Neural progenitor cell (in vitro differentiated cells): ENCODE measurements at places on chromosomes 5 and 9. TPM values are rescaled to one million over a fixed set of nuclear protein-coding genes. Genes with fewer than 3 reads are reported as not detected.
A peak's percentile ranks its signal among the peaks of the same experiment; 100 is the strongest.

DNA sequence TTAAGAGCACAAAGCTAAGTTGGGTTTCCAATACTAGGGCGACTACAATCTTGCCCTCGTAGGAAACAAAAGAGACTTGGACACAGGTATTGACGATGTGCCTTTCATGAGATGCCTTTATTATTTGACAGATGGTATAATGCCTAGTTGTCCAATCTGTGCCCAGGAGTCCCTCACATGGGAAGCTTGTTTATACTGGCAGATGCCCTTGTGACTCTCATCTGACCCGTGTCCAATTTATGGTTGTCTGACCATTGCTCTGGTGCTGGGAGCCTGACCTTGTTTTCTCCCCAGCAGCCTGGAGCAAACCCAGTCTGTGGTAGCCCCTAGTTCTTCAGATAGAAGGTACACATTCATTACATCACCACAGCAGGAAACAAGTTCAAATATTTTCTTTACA, 511.7 kb downstream of the AGTPBP1 start:
- H3K27me3 ChIP-seq, result no peaks in the 10 kb centered on the region
- H3K4me3 ChIP-seq, result no peak overlapping the region
- no peak overlapping the region for H3K27ac ChIP-seq
- H3K4me1 ChIP-seq, result no peaks in the 10 kb centered on the region

DNA sequence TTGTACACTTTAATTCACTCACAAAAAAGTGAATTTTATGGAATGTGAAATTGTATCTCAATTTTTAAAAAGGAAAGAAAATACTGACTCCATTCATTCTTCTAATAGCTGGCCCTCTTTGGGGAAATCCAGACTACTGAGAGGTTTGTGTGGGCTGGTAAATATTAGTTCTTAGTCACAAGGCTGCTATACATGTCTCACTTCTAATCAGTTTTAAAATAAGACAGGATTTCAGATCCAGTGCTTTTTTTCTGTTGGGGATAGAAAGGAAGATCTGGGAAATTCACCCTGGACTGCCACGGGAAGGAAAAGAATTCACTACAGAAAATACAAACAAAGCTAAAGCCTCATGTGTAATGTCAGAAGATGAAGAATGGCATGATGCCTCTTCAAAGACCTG, 32.7 kb upstream of the ADAMTSL1 start:
- DNase-seq, result no peak
- H3K36me3 ChIP-seq, result no peaks in the 10 kb centered on the region
- H3K4me3 ChIP-seq, result no peak overlapping the region

GRCh38 chr9:129185991-129186390, 7.9 kb upstream of the IER5L start:
- H3K36me3 ChIP-seq, result no peaks in the 10 kb centered on the region
- no peak for DNase-seq
- no peak overlapping the region for H3K4me3 ChIP-seq

DNA sequence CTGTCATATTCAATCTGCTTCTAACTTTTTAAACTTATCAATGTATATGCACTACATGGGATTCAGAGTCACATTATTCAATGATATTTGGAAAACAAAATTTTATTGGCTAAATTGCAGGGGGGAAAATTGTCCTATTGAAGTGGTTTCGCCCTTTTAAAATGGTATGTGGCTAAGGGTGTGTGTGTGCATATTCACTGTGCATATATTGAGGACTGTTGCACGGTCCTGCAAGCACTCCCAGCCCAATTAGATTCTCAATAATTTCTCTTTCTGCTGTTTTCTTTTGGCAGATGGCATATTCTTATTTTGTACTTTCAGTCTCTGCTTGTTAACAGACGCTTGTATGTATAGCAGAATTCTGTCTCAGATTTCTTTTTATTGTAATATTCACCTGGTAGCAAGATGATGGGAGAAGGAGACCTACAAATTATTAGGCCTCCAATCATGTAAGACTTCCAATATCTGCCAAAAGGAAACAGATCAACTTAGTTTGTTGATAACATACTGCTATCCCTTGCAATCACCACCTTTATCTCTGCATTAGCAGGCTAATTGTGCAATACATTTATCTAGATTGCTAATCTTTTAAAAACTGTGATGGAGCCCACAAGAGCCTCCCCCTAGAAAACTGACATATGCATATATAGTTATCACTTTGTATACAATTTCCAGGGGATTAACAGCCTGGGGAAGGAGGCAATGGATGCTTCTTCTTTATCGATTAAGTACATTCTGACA, 411.5 kb downstream of the PLK2 start:
- no peak overlapping the region for H3K4me3 ChIP-seq
- no peaks in the 10 kb centered on the region for H3K4me1 ChIP-seq
- H3K27me3 ChIP-seq, result no peaks in the 10 kb centered on the region
- no peaks in the 10 kb centered on the region for H3K36me3 ChIP-seq

DNA sequence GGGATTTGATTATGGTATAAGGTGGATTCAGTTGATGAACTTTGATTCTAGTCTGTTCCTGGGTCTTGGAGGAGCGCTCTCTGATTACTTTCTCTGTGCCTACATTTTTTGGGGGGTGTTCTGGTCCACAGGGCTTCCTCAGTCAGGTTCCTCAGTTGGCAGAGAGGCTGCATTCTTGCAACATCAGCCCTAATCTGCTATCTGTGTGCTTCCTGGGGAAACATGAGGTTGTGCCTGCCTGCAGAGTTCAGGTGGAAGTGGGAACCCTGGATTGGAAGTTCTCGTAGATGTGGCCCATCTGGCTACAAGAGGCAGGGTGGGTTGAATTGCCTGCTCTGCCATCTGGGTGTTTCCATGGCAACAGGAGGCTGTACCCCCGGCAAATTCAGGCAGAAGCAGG, 24.5 kb downstream of the POLK start:
- H3K36me3 ChIP-seq, result no peaks in the 10 kb centered on the region
- no peaks in the 10 kb centered on the region for H3K4me1 ChIP-seq
- no peak for DNase-seq
- H3K4me3 ChIP-seq, result no peak overlapping the region

DNA sequence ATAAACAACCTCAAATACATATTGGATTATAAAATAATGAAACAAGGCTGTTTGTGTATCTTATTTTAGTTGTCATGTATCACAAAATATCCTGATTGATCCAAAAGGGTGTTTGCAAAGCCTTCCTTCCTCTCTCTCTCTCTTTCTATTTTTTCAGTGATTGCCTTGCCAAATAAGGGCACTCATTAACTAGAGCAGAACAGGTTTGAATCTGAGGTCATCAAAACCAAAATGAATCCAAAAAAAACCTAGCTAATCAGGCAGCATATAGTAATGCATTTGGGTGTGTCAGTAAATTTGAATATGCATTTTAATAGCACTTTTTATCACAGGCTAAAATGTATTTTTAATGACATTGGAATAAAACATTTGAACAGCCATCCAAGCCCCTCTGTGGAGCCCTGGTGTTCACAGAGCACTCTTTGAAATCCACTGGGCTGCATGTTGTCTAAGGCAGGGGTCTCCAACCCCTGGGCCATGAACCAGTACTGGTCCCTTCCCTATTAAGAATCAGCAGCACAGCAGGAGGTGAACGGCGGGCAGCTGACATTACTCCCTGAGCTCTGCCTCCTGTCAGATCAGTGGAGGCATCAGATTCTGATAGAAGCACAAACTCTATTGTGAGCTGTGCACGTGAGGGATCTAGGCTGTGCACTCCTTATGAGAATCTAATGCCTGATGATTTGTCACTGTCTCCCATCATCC, 171.8 kb upstream of the RAI14 start:
- no peak overlapping the region for H3K4me3 ChIP-seq
- no peaks in the 10 kb centered on the region for H3K36me3 ChIP-seq
- peak overlapping the region; percentile 49 for H3K27ac ChIP-seq
- H3K4me1 ChIP-seq, result peaks cover 26% of the 10 kb centered on the region

DNA sequence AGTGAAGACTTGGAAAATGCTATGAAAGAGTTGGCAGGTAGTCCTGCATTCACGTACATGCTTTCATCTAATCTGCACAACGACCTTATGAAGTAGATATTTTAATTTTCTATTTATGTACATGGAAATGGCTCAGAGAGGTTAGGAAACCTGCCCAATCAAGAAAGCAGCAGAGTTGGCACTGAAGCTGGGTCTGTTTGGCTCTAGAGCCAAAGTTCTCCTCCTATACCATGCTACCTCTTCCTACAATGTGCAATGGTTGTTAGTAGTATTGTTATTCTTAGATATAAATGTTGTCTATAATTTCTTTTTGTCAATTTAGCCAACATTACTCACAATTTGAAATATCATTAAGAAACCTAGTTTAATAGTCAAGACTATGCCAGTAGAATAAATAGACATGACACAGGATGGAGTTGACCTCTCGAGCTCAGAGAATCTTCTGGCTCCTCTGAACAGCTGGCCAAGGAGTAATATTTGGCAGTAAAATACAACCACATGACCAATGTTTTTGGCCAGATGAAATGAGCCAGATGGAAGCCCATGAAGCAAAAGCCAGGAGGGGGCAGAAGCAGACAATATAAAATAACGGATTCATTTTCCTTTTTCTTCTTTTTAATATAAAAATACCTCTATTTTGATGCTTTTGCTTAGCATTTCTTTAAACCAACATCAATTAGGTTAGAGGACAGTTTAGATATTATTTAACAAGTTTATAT, 542.3 kb downstream of the PDE4D start:
- no peaks in the 10 kb centered on the region for H3K27me3 ChIP-seq
- H3K27ac ChIP-seq, result no peak overlapping the region
- DNase-seq, result no peak
- H3K36me3 ChIP-seq, result no peaks in the 10 kb centered on the region
- H3K4me1 ChIP-seq, result peaks cover 7% of the 10 kb centered on the region

DNA sequence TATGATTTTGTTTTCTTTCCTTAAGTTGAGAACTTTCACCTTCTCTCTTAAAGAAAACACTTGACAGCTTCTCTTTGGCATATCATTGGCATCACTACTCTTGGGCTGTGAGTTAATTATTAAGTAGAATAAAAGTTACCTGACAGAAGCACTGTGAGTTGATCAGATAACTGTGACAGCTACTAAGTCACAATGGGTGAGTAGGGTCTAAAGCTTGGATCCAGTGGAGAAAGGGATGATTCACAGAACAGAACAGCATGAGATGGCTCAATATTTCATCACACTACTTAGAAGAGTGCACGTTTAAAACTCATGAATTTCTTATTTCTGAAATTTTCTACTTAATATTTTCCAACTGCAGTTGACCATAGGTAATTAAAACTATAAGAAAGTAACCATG, 268.5 kb upstream of the NMUR2 start:
- H3K4me3 ChIP-seq, result no peak overlapping the region
- H3K27me3 ChIP-seq, result no peaks in the 10 kb centered on the region
- no peaks in the 10 kb centered on the region for H3K36me3 ChIP-seq

- H3K36me3 ChIP-seq, result no peaks in the 10 kb centered on the region
- DNase-seq, result no peak
- no peak overlapping the region for H3K27ac ChIP-seq
- H3K27me3 ChIP-seq, result no peaks in the 10 kb centered on the region
- no peak overlapping the region for H3K4me3 ChIP-seq
Measured at GRCh38 chr5:16588434-16589214, 28.2 kb downstream of the RETREG1 start.

DNA sequence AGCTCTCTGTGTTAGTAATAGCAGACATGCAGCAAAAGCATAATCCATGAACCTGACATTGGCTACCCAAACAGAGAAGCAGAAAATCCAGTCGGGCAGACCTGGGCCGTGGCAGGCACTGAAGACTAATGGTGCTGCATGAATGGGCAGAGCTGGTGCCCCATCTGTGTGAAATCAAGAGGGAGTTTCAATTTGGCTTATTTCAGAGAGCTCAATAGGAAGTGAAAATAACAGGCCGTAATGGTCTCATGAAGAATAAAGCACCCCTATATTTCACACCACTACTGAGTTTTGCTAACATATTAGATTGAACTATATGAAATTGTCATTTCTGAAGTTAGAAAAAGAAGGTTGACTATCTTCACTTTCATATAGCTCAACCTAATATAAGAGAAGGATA, 149.7 kb downstream of the ENC1 start:
- DNase-seq, result no peak
- H3K27ac ChIP-seq, result no peak overlapping the region
- H3K4me3 ChIP-seq, result no peak overlapping the region

DNA sequence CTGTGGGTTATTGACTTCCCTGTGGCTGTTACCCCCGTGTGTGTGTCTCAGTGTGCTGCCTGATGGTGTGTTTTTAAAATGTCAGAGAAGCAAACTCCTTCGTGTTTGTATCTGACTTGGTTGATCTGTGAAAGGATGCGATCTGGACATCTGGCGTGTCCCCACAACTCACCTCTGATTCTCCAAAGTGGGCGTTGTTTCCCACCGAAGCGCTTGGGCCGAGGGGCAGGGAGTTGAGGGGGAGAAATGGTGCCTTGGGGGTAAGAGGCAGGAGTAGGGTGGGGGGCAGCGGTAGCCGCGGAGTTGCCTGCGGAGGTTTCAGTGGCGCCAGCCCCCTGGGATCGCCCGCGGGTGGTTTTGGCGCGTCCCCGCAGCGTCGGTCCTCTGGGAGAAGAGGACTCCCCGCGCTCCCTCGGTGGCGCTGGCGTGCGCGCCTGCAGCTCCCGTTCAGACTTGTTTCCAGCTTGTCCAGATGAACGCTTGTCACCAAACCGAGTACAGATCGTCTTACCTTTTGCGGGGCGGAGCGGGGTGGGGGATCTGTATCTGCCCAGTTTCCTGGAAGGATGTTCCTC, 1.1 kb downstream of the MAST4 start:
- no peak overlapping the region for H3K27ac ChIP-seq
- peak overlapping the region; percentile 87 for H3K4me3 ChIP-seq
- peaks cover 95% of the 10 kb centered on the region for H3K27me3 ChIP-seq
- DNase-seq, result peak; percentile 72

- H3K4me1 ChIP-seq, result peaks cover under 1% of the 10 kb centered on the region
- no peak for DNase-seq
- H3K27ac ChIP-seq, result no peak overlapping the region
Measured at GRCh38 chr5:151208481-151208914, 15.4 kb downstream of the CCDC69 start.

DNA sequence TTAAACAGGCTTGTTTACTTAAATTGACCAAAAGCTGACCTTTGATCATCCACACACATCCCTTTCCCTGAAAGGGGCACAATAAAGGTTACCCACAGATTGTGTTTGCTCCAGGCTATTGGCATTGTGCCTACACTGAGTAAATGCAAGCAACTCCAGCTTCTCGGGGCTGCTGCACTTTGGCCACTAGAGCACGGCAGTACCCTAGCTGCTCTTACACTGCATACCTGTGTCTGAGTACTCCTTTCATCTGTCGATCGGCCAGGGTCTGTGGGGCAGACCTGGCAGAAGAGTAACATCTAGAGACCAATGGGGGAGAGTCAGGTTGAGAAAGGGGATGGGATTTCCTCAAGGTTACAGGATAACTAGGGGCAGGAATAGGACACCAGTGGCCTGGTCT, 281.9 kb upstream of the NMUR2 start:
- no peaks in the 10 kb centered on the region for H3K27me3 ChIP-seq
- no peaks in the 10 kb centered on the region for H3K4me1 ChIP-seq
- no peaks in the 10 kb centered on the region for H3K36me3 ChIP-seq
- H3K27ac ChIP-seq, result no peak overlapping the region
- H3K4me3 ChIP-seq, result no peak overlapping the region

Gene DDX4
- 0.09 TPM in 1 of 2 replicates, not detected in the other for total RNA-seq

Gene BDP1
- total RNA-seq, result 23.2 and 36.2 TPM in 2 replicates

Gene SLC36A3
- not detected in 2 replicates for total RNA-seq

Gene RGS7BP
- 0.43 and 1.4 TPM in 2 replicates for total RNA-seq

Gene ZNF879
- 10.4 and 10.6 TPM in 2 replicates for total RNA-seq

Gene MARCHF6
- total RNA-seq, result 90.2 and 151 TPM in 2 replicates
